ENCODE measurements at places on chromosomes 16 and 17.

DNA sequence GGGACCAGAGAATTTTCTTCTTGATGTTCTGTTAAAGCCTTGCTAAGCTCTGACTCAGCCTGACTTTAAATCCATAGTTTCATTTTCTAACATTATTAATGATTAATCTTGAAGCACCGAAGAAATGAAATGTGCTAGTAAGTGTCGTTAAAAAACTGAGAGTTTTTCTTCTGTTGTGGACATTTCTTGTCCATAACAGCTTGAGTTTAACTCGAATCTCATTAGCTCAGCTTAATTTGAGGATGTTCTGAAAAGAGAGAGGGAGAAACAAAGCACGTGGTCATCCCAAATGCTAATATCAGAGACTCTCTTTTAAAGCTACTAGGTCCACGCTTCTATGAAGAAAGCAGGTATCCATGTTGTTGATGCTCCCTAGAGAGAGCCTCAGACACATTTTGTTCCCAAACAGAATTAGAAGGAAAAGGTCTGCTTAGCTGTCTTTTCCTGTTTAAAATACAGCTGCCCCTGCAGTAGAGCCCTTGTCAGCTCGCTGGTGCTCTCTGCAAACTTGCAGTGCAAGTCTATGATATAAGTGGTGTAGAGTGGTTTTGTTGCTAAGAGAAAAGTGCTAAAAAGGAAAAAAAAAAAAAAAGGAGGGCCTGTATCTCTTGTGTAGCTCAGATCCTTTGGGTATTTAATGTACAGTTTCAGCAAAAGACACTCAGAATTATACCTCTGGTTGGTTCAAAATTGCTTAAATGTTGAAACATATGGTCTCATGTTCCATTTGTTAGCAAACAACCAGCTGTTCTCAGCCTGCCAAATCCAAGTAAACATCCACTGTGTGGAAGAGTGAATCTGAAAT lies 191.1 kb upstream of the TBX2 start:
- no peak for DNase-seq

- no peak for DNase-seq
These were observed 61.4 kb downstream of the NFATC3 start for GRCh38 chr16:68146585-68146984.

DNA sequence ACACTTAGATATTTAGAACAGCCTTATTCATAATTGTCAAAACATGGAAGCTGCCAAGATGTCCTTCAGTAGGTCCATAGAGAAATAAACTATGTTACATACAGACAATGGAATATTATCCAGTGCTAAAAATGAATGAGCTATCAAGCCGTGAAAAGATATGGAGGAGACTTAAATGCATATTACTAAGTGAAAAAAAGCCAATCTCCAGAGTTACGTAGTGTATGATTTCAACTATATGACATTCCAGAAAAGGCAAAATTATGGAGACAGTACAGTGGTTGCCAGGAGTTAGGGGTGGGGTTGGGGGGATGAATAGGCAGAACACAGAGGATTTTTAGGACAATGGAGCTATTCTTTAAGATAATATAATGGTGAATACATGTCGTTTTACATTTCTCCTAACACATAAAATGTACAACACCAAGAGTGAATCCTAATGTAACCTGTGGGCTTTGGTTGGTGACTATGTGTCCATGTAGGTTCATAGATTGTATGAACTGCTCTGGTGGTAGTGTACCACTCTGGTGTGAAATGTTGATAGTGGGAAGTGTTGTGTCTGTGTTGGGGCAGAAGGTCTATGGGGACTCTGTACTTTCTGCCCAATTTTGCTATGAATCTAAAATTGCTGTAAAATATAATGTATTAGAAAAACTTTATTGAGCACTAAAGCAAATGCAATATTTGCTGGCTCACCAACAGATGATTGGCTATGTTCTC lies 122.6 kb downstream of the USP22 start:
- DNase-seq: no peak

DNA sequence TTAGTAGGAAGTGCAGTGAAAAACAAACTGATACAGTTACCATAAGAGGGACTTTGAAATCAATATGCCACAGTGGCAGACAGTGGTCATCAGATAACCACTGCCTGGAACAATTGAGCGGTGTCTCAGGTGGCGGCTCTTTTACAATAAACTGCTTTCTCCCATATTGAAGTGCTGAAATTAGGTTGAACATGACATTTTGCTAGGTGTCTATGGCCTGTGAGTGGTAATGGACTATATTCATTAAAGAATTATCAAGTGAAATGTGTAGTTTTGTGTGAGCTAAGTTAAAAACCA lies 214.7 kb downstream of the RPTOR start:
- DNase-seq: no peak

GRCh38 chr16:86075839-86076440 lies 177.0 kb downstream of the IRF8 start:
- no peak for DNase-seq

DNA sequence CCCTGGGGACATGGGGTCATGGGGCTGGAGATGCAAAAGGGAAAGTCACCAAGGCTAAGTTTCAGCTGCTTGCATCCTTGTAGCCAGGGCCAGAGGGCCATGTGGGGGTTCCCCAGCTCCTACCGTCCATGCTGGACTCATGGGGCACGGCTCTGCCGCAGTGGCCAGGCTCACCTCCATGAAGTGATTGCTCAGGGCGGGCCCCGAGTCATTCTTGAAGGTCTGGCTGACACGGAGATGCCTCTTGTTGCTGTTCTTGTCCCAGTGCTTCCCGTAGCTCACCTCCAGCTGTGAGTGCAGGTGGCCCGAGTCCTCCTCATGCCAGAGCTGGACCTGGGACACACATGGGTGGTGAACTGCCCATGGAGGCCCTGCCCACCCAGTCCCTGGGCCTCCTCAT lies 114.5 kb downstream of the RMI2 start:
- no peak for DNase-seq

GRCh38 chr17:78142119-78142861 lies 3.9 kb upstream of the C17orf99 start:
- no peak for DNase-seq

- DNase-seq: no peak
These were observed 13.5 kb upstream of the MYH10 start for GRCh38 chr17:8643855-8644506.

DNA sequence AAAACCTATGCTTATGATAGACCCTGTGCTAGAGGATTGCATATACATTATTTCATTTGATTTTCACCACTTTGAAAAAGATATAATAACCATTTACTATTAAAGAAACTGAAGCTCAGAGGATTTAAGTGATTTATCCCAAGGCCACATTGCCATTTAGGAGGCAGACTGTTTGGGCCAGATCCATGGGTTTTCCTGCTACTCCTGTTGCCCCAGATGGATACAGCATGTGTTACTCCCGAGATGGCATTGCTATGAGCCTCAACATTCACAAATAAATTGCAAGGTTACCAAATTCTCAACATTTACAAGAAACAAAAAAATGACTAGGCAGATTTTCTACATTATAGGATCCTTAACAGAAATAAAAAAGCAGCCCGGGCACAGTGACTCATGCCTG lies 322.1 kb upstream of the SOX9 start:
- DNase-seq: no peak

GRCh38 chr16:8788578-8789172 lies 8.8 kb downstream of the TMEM186 start:
- no peak for DNase-seq

DNA sequence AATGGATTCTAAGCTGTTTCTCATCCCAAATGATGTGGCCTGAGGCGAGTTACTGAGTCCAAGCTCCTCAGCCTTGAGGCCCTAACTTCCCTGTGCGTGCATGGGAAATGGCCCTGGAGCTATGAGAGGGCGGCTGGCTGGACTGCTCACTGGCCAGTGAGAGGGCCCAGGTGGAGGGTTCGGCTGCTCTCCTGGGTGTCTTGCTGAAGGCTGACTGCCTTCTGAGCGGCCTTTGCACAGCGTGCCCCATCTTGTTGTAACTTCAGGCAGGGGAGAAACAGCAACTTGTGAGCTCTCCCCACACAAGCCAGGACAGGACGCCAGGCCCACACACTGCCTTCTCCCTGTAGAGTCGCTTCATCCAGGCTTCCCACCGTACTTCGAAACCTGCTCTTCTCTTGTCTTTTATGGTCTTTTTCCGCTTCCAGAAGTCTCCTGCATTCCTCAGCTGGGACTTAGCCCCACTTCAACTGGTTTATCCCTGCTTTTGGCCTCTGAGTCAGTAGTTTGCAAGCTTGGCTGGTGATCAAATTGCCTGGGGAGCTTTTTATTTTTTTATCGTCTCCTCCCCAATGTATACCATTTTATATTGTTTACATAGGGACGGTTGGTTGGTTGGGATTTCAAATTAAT lies 13.3 kb downstream of the CDH3 start:
- no peak for DNase-seq

DNA sequence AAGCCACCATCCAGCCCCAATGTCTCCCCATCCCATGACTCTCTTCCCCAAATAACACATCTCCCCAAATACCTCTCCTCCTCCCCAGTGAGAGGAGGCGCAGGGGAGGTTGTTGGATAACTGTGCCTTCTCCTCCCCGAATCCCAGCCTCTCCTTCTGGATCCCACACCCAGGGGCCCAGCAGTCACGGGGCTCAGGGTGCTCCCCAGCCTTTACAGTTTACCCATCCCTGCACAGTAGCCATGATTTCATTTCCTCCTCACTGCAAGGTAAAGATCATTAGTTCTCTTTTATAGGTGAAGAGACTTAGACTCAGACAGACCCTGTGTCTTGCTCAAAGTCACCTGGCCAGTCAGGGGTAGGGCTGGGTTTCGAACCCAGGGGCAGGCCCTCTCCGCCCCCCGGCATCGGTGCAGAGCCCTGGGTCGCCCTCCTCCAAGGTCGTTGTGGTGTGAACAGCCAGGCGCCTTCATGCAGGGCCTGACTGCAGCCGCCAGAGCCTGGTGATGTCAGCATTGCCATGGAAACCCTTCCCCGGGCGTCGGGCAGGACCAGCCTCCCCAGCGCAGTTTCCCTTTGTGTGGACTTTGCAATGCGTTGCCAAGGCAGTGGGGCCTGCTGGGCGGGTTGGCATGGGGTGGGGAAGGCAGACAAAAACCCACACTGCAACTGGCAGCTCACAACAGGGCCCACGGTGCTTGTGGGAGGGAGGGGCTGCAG lies 53.3 kb upstream of the TOB1 start:
- DNase-seq: peak; percentile 91

- peak; percentile 50 for DNase-seq
These were observed 36.6 kb upstream of the TMEM132E start for GRCh38 chr17:34542700-34543336.

GRCh38 chr16:61366006-61366405 lies 670.2 kb downstream of the CDH8 start:
- no peak for DNase-seq

DNA sequence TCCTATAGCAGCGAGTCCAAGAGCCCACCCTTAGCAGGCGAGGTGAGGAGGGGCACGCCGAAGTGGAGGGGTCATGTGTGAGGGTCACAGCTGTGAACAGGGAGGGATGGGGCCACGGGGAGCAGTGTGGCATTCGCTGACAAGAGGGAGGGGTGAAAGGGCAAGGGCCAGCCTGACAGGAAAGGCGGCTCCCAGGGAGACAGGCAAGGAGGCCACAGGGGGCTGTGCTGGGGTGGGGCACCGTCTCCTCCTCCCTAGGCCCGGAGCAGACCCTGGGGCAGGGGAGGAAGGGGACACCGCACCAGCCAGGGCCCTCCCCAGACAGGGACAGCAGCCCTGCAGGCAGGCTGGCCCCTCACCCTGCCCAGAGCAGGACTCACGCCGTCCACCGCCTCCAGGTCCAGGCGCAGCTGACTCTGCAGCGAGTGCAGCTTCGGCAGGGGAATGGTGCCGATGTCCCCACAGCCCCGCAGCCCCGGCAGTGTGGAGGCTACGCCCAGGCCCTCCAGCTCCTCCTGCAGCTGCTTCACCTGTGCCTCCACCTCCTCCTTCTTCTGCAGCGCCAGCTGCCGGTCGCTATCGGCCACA lies 15.1 kb downstream of the GNPTG start:
- no peak for DNase-seq

DNA sequence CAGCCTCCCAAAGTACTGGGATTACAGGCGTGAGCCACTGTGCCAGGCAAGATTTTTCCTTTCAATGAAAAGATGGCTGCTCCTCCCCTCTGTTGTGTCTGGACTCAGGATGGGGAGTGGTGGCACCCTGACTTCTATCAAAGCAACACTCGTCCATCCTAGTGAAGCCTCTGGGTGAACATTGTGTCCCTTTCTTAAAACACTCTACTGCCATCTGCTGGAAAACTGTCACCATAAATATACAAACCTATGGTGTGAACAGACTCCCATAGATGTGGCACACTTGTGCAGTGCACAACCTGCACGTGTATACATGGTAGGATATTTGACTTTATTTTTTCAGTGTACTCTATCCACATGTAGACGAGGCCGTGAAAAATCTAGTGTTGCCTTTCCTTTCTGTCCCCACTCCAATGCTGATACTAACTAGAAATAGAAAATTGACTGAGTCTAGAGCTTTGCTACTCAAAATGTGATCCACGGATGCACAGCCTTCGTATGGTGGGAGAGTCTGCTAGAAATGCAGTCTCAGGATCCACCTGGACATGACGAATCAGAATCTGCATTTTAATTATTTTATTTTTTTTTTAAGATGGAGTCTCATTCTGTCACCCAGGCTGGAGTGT lies 55.9 kb upstream of the PLCG2 start:
- peak; percentile 33 for DNase-seq

GRCh38 chr17:41718287-41718645 lies 6.1 kb downstream of the GAST start:
- no peak for DNase-seq

GRCh38 chr17:63295839-63296590 lies 150.1 kb downstream of the CYB561 start:
- peak; percentile 45 for DNase-seq

DNA sequence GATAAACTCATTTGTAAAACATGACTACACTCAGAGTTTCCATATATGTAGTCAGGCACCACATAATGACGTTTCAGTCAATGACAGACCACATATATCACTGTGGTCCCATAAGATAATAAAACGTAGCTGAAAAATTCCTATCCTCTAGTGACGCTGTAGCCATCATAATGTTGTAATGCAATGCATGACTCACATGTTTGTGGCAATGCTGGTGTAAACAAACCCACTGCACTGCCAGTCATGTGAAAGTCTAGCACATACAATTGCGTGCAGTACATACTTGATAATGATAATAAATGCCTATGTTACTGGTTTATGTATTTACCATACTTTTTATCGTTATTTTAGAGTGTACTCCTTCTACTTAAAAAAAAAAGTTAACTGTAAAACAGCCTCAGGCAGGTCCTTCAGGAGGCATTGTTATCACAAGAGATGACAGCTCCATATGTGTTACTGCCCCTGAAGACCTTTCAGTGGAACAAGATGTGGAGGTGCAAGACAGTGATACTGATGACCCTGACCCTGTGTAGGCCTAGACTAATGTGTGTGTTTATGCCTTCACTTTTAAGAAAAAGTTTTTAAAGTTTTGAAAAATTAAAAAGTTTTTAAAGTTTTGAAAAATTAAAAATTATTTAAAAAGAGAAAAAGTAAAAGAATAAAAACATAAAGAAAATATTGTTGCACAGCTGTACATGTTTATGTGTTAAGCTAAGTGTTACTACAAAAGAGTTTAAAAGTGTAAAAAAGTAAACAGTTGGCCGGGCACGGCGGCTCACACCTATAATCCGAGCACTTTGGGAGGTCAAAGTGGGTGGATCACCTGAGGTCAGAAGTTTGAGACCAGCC lies 9.0 kb downstream of the STAT5B start:
- peak; percentile 58 for DNase-seq
